Right lung (tissue), 10 donors: ENCODE measurements at places on chromosomes 1 and 21. TPM values are rescaled to one million over a fixed set of nuclear protein-coding genes. Genes with fewer than 3 reads are reported as not detected.

DNA sequence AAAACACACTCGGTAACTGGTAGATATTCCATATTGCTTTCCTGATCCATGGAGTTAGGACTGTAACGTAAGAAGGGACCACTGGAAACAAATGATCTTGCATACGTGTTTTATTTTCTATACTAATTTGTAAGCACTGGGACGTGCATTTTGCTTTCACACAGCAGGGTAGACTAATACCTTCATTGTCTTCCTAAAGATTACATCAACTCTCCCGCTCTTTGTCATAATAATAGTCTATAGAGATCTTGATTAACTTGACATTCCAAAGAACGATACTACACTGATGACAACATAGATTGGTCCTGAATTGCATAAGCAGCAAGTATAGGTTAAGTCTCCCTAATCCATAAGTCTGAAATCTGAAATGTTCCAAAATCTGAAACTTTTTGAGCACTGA, 166.5 kb downstream of the FAF1 start:
- no peak for DNase-seq

- no peak for DNase-seq
Measured at GRCh38 chr1:100249155-100249536, 488 bp downstream of the DBT start.

- DNase-seq, result no peak
Measured at GRCh38 chr1:221315330-221315729, 426.6 kb downstream of the DUSP10 start.

The AGTRAP gene
- 32.8 TPM for polyA plus RNA-seq

- DNase-seq, result no peak
Measured at GRCh38 chr1:201633297-201633696, 94.4 kb downstream of the NAV1 start.

The GPR25 gene
- polyA plus RNA-seq, result not detected

DNA sequence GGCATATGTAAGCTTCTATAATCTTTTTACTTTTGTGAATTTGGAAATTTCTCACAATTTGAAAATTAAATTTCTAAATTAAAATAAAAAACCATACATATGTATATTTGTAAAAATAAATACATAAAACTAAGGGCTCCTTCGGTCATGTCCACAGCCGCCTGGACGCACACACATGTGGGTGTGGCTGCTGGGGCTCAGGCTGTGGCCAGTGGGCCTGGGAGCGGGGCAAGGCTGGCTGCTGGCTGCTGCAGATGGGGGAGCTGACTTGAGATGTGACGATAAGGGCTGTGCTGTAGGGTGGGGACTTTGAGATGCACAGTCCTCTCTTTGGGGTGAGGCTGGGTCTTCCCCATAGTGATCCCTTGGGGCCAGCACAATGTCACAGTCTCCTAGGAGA, 4.8 kb downstream of the RER1 start:
- no peak for DNase-seq

The TMOD4 gene
- polyA plus RNA-seq, result 1.7 TPM

The CAP1 gene
- polyA plus RNA-seq, result 149 TPM

The OPTC gene
- polyA plus RNA-seq, result not detected

DNA sequence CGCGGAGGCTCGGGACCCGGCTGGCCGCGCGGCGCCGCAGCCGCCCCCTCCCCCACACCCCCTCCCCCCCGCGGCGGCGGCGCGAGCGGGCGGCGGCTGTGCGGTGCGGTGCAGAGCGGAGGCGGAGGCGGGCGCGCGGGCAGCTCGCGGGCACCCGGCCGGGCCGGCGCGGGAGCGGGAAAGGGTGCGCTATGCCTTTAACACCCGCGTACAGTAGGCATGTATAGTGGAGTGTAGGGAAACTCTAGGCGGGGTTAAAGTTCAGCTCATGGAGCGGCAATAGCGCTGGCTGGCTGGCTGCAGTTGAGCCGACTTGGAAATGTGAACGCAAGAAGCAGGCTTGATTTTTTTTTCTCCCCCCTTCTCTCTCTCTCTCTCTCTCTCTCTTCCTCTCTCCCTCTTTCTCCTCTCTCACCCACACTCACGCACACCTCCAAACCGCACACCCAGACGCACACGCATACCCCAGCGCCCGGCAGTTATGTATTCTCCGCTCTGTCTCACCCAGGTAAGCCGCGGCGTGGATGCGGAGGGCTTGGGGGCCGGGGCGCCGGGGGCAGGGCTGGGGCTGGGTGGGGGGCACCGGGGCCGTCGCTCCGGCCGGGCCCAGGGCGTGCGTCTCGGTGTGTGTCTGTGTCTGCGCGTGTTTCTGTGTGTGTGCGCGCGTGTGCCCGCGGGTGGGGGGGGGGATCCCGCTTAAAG, at the start of gene NFIA:
TSS of gene NFIA (plus strand) at position 251 of the 702 bp plus-strand sequence.
- DNase-seq, result peak; percentile 75

The MTMR11 gene
- 36.9 TPM for polyA plus RNA-seq

DNA sequence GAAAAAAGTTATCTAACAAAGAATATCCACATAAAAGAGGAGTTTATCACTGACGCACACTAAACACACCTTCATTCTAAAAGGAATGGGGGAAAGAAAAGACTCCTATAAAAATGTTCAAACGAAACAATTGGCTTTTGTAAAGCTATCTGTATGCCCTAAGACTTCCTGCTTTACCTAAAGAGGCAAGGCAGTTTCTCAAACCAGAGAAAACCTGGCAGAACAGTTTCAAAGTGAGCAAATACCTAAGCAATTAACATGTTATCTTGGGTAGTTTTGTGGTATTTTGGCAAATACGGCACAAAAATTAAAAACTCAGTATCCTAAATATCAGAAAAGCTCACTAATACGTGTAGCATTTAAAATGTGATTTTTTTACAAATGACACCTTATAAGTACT, 1.9 kb downstream of the PUM1 start:
- no peak for DNase-seq

DNA sequence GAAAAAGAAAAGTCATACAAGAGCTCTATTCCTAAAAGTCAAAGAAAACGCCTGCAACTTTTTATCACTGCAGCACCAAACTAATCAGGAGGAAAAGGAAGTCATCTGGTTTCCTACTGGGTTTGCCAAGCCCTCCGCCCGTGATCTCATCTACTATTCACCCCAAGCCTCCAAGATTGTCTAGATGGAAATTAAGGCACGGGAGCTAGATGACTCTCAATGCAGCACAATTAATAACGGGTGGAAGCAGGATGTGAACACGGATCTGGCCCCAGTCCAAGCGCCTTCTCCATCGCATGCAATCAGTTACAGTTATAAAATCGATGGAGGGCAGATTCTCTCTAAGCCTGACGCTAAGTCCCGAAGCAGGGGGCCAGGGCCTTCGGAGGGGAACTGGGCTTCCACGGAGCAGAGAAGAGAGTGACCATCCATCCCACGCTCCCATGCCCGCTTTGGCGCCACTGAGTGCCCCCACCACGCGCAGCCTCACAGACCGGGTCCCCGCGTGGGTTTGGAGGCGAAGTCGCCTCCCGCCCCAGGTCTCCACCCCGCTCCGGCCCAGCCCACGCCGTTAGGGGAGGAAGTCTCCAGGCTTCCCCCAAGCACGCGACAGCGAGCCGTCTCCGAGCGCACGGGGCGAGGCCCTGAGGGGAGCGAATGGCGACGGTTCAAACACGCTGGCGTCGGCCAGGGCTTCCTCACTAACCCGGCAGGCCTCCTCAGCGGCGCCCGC, 1.8 kb downstream of the HSF2BP start:
- no peak for DNase-seq

DNA sequence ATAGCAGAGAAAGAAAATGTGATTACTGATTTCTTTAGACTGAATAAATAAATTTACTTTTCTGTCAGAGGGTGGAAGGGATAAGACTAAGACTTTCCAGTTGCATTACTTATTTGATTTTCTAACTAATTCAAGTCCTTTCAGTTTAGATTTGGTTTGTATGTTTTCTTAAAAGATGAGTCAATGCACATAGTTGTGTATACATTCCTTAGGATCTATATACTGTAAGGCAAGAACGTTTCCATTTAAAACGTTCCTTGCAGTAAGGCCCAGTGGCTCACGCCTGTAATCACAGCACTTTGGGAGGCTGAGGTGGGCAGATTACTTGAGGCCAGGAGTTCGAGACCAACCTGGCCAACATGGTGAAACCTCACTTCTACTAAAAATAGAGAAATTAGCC, 14.5 kb upstream of the SERTAD4 start:
- no peak for DNase-seq

GRCh38 chr1:22860414-22860800, 112.3 kb downstream of the LACTBL1 start:
- DNase-seq, result no peak

- DNase-seq, result no peak
Measured at GRCh38 chr1:55813618-55814017, 598.5 kb upstream of the USP24 start.

- peak; percentile 25 for DNase-seq
Measured at GRCh38 chr1:31811605-31812004, 4.2 kb downstream of the SPOCD1 start.

GRCh38 chr1:222767152-222767571, 30.2 kb downstream of the FAM177B start:
- DNase-seq, result no peak

DNA sequence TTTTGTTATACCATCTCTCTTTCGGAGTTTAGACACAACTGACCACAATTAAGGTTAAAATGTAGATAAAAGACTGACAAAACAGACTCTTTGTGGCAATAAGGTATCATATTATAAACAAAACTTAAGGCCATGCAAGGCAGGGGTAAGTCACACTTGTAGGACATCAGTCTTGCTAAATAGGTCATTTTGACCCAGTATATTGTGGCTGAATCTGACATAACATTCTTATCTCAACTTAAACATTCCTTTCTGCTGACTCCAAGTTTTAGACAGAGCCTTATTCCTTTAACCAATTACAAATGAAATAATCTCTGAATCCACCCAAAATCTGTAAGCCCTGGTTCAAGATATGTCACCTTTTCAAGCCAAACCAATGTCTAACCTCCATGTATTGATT, 733.4 kb upstream of the B3GALT2 start:
- no peak for DNase-seq

The VASH2 gene
- 24.0 TPM for polyA plus RNA-seq

DNA sequence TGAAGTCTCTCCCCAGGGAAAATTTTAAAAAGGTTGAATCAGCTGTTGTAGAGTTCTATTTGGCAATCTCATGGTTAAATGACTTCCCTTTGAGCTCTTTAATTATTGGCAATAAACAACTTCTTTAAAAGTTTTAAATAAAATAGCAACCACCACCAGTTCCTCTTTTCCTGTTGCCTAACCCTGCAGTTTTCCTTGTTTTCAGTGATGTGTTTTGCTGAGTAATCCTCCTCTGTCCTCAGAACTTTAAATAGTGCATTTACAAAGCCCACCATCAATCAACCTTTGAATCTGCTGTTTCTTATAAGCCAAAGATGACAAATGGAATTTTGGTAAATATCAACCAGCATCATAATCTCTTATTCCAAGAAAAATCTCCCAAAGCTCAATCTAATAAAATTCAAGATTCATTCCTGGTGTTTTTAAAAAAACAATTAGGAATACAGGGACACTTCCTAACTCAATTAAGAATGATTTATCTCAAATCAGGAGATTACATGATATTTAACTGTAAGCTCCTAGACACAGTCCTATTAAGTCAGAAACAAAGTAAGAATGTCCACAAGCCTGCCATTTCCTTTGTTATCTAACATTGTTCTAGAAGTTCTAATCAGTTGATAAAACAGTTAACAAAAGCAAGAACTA, 14.8 kb downstream of the AVPR1B start:
- DNase-seq, result no peak

The ATP1A4 gene
- 0.22 TPM for polyA plus RNA-seq

The CELA3A gene
- not detected for polyA plus RNA-seq

The DCDC2B gene
- polyA plus RNA-seq, result 1.6 TPM

The FAM72D gene
- 2.6 TPM for polyA plus RNA-seq

DNA sequence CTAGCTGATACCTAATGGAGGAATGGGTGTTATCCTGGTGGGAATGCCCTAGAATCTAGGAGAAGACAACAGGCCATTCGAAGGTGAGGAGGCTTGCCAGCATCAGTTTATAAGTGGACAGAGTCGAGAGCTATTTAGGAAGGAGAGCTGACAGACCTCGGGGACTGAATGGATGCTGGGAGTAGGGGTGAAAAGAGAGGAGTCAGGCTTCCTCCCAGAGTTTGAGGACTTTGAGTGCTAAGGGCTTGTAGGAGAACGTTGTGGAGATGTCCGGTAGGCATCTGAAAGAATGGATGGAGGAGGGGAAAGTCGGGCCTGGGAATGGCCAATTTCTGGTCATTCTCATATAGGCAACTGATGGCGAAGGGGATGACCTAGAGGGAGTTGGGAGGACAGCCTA, 155.1 kb downstream of the DYRK1A start:
- DNase-seq, result no peak

DNA sequence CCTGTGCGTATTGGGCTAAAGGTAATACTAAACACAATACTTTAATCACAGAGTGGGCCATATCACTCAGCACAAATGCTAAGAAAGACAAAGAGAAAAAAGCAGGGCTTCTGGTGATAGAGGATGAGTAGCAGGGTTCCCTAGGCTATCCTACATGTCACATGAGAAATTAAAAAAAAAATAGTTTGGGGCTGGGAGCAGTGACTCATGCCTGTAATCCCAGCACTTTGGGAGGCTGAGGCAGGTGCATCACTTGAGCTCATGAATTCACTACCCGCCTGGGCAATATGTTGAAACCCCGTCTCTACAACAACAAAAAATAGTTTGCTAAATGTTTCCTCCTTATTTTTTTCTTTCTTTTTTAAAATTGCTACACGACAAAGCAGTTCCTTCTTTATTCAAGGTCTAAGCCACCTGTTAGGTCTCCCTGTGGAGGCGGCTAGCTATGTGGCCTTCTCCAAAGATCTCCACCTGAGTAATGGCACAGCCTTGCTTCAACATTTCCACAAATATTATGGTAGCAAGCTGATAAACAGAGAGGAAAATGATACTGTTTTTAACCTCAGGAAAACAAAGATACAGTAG, 1.5 kb downstream of the ENSA start:
- no peak for DNase-seq

The CAMK2N1 gene
- polyA plus RNA-seq, result 80.9 TPM

DNA sequence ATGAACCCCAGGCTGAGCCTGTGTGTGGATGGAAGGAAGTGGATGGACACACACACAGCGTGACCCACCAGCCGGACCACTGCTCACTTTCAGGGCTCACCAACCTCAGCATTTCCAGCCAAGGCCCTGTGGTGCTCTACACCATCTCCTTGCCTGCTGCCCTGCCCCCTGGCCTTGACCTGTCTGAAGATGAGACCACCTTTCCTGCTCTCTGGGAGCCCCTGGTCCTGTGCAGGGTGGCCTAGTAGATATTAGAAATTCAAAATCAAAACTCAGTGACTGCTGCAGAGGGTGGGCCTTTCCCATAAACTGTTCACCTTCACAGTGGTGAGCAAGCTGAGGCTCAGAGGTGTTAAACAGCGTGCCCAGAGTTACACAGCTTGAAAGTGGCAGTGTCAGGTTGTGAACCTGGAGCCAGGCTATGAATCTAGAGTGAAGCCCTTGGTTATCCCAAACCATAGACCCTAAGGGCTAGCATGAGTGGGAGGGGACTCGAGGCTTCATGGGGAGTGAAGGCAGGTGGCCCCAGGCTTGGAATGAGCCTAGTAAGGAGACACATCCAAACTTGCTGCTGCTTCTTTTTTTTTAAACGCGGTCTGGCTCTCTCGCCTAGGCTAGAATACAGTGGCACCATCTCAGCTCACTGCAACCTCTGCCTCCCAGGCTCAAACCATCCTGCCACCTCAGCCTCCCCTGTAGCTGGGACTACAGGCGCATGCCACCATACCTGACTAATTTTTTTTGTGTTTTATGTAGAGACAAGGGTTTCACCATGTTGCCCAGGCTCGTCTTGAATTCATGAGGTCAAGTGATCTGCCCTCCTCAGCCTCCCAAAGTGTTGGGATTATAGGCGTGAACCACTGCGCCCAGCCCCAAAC, 41.5 kb downstream of the MAN1C1 start:
- no peak for DNase-seq
